H4 (cell line): ENCODE measurements at places on chromosomes 13 and 19. TPM values are rescaled to one million over a fixed set of nuclear protein-coding genes. Genes with fewer than 3 reads are reported as not detected.

ZNF85 gene
- total RNA-seq = 10.3 and 12.5 TPM in 2 replicates

ZNF446 gene
- 9.8 and 14.7 TPM in 2 replicates for total RNA-seq

- no peak for DNase-seq
Observed at GRCh38 chr13:60288569-60288968, 108.5 kb upstream of the TDRD3 start.

GRCh38 chr13:57824121-57824520 is 192.6 kb downstream of the PCDH17 start:
- no peak for DNase-seq

DNA sequence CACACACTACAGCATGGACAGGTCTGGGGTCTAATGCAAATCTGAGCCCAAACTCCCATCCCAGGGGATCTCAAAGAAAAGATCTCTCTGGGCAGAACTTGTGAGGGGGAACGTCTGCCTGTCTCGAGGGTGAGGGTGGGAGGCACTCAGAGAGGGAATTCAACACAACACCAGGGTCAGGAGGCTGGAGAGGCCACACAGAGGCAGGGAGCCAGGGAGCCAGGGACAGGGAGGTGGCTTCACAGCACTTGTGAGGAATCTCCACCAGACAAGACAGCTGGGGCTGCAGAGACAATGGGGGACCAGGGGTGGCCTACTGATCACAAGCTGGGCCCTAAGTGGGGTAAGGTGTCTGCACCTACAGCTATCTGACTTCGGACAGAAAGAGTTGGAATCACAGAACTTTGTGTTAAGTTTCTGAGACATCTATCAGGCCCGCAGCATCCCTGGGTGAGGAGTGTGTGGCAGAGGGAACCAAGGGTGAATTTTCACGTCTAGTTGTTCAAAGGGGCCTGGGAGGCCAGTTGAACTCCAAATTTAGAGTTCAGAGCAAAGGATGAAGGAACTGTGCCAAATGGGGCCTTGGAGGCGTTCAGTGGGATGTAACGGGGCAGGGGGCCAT is 12.7 kb upstream of the AKAP8L start:
- no peak for DNase-seq

- no peak for DNase-seq
Observed at GRCh38 chr19:23992348-23992747, 77.7 kb downstream of the ZNF726 start.

PSPC1 gene
- total RNA-seq = 27.3 and 27.6 TPM in 2 replicates

C19orf67 gene
- total RNA-seq = not detected in 2 replicates

DNA sequence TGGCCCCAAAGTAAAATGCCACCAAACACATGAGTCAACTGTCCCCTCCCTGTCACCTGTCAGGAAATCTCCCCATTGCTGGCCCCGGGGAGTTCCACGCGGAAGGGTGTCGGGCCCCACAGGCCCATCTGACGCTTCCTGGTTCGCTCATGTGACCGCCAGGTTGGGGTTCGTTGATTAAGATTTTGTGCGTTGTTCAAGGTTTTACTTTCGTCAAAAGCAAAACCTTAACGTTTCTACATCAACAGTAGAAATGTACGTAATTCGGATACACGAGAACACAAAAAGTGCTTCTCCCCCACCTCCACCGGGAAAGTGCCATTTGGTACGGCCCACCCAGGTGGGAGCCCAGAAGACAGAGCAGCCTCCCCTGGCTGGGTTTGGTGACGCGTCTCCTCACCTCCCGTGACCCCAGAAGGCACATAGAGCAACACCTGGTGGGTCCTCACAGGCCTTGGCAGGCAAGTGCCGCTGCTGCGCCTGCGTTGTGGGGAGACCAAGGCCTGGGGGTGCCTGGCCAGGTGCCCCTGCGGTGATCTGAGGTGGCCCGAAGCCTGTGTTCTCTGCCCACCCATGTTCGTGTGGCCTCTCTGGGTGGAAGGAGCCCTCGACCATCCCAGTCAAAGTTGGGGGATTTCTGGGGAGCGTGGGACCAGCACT is 161.6 kb downstream of the KDM4B start:
- DNase-seq = no peak

LHFPL6 gene
- total RNA-seq = 1.7 and 4.1 TPM in 2 replicates

CFAP97D2 gene
- not detected in 2 replicates for total RNA-seq

ZNF534 gene
- not detected in 2 replicates for total RNA-seq

DNA sequence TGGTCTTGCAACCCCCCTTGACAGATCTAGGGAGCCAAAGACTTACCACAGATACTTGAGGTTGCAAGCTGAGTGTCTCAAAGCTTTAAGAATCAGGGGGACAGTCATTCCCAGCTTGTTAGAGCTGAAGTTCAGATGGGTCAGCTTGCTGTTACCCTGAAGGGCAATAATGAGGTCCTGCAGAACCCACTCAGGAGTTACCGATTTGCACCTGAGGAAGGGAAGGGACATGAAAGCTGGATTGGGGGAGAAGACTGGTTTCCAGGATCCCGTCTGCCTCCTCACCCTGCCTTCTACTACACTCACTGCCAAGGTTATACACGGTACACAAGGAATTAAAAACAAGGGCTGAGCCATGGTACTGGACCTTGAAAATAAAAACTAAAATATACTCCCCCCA is 24.4 kb downstream of the NLRP13 start:
- DNase-seq = no peak

- DNase-seq = no peak
Observed at GRCh38 chr13:77338961-77339401, 12.1 kb upstream of the MYCBP2 start.

CYP2A7 gene
- not detected in 2 replicates for total RNA-seq

DNA sequence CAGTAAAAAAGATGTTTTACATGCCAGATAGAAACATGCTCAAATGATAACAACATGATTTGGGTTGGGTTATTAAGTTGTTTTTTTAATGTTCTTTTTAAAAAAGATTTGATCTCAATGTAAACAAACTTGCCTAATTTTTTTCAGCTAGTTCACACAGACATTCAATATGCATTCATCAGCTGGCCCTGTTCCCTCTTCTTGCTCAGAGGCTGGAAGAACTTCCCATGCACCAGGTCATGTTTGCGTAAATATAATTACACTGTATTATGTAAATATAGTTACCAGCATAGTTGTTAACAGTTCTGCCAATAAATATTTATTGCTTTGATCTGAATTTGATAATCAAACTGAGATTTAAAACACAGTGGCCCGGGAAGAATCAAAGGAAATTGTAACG is 70.6 kb downstream of the ATP11A start:
- DNase-seq = no peak

GRCh38 chr13:72643311-72643989 is 84.0 kb downstream of the MZT1 start:
- no peak for DNase-seq

- DNase-seq = no peak
Observed at GRCh38 chr13:33612641-33613638, 205.0 kb upstream of the RFC3 start.

IL12RB1 gene
- total RNA-seq = 2.4 TPM in 2 replicates

DNA sequence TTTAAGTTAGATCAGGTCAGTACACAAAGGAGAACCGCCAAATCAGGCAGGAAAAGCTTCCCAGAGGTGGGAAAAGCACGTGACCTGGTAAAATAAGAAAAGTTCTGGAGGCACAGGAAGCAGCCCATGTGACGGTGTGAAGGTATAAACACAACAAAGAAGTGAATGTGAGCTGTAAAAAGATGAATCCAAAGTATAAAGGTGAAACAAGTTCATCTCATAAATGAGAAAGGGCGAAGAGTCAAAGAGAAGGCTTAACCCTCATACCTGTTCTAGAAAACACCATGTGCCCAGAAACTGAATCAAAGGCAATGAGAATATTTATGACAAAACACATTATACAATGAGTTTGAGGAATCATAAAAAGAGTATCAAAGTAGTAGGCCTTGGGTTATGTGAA is 47.0 kb downstream of the USP12 start:
- no peak for DNase-seq

DACH1 gene
- total RNA-seq = 0.14 TPM in 1 of 2 replicates, not detected in the other

DNA sequence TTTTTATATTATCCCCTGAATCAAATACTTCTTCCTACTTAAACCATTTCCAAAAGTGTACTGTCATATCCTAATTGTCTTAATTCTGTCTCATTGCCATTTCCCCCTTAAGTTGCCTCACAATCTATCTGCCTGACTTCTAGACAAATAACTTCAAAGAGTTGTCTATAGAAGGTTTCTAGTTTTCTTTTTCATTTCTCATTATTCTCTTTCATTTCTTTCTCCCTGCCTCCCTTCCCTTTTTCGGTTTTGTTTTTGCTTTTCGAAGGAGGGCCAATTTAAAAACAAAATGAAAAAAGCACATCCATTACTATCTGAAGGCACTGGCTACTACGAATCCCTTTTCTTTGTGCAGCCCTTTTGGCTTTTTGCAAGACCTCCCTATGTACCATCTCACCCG is 367.2 kb downstream of the DNAJC15 start:
- DNase-seq = no peak

DNA sequence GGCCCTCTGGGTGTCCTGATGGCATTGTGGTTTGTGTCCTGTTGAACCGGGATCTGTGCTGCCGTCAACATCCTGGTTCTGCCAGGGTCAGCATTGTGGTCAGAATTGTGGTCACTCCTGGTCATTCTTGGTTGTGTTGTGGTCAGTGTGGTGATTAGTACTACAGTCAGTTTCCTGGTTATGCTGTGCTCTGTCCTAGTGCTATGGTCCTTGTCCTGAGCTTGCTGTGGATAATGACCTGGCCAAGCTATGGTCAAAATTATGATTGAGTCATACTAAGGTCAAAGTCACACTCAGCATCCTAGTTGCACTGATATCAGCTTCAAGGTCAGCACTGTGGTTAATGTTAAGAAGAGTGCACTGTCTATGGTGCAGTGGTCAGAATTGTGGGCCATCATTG is 4.5 kb upstream of the OLFM2 start:
- no peak for DNase-seq

DNA sequence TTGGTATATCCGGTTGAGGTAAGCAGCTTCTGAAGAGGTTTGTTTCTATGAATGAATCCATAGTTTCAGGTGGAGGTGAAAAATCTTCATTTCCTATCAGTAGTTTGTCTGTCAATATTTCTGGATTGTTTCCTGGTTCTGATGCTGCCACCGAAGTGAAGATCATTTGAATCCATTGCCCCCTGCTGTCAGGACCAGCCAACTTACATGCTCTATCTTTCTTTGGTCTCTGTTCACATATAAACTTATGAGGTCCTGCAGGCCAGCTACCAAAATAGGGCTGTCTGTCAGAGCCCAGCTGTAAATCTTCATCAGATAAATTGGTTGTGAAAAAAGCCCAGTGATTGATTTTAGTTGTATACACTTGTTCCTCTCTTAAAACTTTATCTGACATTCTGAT is 15.2 kb upstream of the N4BP2L1 start:
- no peak for DNase-seq

DNA sequence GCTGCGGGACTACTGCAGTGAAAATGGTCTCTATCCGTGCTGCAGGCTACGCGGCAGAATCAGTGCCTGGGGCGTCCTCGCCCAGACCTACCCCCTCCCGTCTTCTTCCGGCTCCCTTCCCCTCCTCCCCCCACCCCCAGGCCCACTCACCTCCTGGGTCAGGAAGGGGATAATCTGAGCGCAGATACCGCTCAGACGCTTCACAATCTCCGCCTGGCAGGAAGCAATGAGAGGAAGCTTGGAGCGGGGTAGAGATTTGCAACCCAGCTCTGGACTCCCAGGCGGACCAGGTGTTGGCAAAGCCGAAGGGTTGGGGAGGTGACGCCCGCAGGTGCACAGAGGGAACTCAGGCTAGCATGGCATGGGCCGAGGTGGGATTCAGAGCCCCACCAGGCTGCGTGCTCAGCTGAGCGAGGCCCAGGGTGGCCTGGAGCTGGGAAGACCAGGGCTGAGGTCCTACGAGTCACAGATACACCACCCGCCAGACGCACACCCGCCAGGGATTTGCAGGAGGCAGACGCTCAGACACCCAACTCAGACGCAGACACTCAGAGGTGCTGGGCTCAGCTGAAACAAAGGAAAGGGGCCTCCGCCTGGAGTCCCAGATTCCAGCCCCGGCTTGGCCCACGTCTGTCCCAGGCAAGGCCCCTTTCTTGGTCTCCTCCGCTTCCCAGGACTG is 4.1 kb downstream of the TLE2 start:
- no peak for DNase-seq

LRRC8E gene
- 2.4 and 2.6 TPM in 2 replicates for total RNA-seq

DNA sequence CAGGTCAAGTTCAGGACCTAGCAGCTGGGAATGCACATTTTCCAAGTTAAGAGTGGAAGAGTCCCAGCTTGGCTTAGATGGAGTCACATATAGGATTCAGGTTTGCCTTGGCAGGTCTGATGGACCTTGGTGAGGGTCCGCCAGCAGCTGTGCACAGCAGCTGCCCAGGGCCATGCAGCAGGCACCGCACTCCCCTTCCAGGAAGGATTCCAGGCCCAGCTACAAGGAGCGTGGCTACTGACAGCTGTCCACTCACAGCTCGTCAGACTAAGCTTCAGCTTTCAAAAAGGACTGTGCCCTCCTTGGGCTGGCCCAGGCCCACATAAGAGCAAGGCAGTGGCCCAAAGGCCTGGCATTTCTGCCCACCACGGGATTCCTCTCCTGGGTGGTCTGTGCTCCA is 68.4 kb downstream of the ALOX5AP start:
- no peak for DNase-seq

GRIN2D gene
- not detected in 2 replicates for total RNA-seq

PSG1 gene
- not detected in 2 replicates for total RNA-seq
